ENCODE measurements at places on chromosomes 12 and 14.

- DNase-seq, result no peak
Measured at GRCh38 chr12:106814714-106815113, 40.2 kb downstream of the RIC8B start.

DNA sequence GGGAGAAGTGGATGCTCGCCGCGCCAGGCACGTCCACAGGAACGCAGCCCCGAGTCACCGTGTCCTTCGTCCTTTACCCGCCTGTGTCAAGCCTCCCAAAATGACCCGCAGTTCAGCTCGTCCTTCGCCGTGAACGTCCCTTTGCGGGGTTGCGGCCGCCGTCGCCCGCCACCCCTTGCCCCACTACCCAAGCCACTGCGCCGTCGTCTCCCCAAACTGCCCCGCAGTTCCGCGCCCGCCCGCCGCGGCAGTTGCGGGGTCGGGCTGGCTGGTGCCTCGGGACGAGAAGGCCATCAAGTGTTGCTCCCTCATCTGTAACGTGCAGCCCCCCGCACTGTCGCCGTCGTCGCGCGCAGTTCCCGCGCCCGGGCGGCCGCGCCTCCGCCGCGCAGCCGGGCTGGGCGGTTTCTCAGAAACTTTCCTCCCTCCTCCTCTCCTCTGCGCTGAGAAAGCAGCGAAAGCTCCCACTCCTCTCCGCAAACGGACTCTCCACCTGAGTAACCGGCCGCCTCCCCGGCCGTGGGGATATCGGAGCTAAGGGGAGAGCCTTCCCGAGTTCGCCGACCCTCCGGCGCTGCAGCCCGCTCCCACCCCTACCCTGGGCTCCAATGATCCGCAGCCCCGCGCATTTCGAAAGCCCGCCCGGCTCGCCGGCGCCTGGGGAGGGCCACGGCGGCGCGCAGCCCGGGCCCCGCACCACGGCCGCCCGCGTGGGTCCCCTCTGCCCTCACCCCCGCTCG lies 6.7 kb downstream of the CDKN1B start:
- DNase-seq, result no peak

DNA sequence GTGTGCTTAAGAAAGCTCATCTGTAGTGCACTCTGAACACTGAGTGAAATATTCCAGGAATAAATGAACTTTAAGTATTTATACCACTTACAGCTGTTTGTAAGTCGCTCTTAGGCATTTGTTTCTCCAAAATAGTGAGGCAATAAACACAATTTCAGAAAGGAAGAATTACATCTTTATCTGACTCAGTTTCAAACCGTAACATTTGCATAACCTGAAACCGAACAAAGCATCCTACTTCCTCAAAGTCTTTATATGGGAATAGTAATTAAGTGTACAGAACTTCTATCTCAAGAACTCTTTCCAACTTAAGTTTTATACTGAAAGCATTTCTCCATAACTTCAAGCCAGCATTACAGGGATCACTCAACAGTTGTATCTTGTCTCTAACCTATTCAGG lies 58.4 kb downstream of the SOX5 start:
- DNase-seq, result no peak

DNA sequence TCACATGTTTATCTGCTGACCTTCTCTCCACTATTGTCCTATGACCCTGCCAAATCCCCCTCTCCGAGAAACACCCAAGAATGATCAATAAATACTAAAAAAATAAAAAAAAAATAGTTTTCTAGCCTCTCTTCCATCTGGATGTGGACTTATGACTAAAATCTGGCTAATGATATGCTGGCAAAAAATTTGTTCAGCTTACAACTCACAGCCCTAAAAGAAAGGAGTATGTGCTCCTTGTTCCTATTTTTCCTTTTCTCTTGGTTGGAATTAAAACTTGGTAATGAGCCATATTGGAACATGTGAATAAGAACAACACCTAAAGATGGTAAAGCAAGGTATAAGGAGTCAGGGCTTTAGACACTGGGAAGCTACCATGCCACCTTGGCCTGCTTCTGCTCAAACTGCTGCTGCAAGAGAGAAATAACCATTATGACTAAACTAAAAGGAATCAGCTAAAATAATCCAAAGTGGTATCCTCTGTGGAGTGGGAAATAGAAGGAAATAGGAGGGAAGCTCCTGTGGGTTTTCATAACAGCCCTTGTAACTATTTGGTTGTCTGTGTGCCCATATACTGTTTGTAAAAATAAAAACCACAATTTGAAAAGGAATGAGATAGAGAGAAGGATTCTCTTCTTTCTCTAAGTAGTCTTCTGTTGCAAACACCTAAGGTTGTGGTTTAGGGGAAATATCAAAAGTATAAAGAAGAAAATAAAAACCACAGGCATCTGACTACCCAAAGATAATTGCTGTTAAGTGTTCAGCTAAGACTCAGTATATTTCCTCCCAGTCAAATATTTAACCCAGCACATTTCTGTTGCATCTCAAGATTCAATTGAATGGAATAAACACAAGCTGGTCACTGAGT lies 53.8 kb downstream of the SDR9C7 start:
- DNase-seq, result no peak

GRCh38 chr12:111141205-111141604 lies 220.8 kb upstream of the MYL2 start:
- no peak for DNase-seq

- no peak for DNase-seq
Measured at GRCh38 chr12:89382328-89382727, 30.0 kb upstream of the DUSP6 start.

- DNase-seq, result no peak
Measured at GRCh38 chr14:70807898-70808415, 1.4 kb downstream of the MAP3K9 start.

GRCh38 chr12:26471560-26471959 lies 276.2 kb downstream of the SSPN start:
- no peak for DNase-seq

GRCh38 chr14:54443981-54444380 lies 2.8 kb upstream of the CNIH1 start:
- no peak for DNase-seq

DNA sequence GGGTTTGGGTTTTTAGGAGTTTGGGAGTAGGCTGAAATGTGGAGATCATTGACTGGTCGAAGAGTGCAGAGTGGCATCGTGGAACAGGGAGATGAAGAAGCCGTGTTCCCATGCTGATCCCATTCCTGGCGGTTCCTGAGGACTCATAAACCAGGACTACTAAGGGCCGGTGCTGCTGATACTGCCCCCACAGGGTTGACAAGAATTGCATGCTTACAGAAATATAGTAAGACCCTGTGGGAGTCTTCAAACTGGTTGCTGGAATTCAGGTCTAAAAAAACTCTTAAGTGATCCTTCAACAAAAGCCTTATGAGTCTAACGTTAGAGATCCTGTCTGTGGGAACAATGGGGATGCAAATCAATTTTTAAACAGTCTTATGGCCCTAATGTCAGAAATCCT lies 64.0 kb upstream of the ARHGAP5 start:
- DNase-seq, result no peak

GRCh38 chr12:121468499-121468801 lies 68.5 kb downstream of the RNF34 start:
- no peak for DNase-seq

DNA sequence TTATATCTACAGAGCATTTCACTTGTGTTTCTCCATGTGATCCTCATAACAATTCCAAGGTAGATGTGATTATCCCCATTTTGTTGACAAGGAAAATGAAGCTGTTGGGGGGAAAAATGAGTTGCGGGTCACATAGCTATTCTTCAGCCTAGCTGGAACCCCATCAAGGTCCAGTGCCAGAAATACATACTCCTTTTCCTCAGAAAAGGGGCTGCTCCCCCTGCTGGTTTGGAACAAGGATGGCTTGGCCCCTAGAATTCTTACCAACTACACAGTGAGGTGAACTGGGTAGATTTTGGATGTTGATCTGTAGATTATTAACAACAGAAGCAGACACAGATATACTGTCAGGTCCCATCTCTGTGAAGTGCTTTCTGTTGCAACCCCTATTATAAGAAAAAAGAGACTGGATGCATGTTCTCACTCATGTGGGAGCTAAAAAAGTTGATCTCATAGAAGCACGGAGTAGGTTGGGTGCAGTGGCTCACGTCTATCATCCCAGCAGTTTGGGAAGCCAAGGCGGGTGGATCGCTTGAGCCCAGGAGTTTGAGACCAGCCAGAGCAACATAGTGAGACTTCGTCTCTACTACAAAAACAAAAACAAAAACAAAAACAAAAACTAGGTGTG lies 8.9 kb downstream of the IKZF4 start:
- no peak for DNase-seq

GRCh38 chr12:52049688-52050087 lies 1.6 kb upstream of the NR4A1 start:
- DNase-seq, result no peak

GRCh38 chr12:388541-389141 lies 479 bp downstream of the KDM5A start:
- no peak for DNase-seq

DNA sequence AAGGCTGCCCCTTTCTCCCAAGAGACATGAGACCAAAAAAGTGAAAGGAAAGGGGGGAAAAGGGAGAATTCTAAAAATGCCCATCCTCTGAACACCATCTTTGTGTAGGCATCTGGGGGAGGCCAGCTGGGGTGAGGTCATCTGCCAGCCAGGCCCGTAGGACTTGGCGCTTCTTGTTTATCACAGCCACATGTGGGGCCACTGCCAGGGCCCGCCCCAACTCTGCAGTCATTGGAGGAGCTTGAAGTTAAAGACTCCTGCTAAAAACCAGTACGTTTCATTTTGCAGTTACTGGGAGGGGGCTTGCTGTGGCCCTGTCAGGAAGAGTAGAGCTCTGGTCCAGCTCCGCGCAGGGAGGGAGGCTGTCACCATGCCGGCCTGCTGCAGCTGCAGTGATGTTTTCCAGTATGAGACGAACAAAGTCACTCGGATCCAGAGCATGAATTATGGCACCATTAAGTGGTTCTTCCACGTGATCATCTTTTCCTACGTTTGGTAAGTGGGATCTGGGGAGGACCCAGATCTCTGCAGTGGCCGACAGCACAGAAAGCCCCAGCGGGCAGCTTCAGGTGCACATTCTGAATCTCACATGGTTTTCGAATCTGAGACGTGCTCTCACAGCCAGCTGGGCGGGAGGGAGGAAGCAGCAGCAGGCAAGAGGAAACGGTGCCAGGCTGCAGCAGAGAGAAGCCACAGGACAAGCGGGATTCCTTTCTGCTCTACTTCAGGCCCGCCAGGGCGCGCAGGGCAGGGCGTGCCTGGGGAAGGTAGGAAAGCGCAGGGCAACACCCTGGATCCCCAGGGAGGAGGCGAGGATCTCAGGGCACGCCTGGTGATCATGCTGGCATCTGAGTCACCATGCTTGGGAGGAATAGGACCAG lies at the start of gene P2RX7:
P2RX7 (plus strand) TSS at position 276 of the 881 bp plus-strand sequence; CDS start at position 371, 95 bp downstream.
- DNase-seq, result no peak

DNA sequence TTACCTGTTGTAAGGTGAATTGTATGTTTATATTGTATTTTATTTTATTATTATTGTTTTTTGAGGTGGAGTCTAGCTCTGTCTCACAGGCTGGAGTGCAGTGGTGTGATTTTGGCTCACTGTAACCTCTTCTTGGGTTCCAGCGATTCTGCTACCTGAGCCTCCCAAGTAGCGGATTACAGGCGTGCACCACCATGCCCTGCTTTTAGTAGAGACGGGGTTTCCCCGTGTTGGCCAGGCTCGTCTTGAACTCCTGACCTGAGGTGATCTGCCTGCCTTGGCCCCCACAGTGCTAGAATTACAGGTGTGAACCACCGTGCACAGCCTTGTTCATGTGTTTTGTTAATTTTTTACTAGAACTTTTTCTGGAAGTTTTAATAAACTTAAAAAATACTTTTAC lies 3.8 kb downstream of the ATF7IP start:
- no peak for DNase-seq

DNA sequence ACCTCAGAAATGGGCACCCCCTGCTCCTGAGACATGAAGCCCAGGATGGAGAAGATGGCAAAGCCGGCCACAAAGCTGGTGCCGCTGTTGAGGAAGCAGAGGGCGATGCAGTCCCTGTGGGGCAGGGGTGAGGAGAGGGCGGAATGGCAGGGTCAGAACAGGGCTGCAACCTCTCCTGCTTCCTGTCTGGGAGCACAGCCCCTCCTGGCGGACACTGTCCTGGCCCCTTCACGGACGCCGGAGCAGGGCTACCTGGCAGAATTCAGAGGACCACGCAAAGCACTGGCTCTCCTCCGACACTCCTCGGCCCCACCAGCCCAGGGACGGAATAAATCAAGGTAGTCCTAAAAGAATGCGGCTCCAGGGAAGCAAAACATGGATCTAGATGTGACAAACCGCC lies 12.4 kb upstream of the SLC6A12 start:
- DNase-seq, result no peak

DNA sequence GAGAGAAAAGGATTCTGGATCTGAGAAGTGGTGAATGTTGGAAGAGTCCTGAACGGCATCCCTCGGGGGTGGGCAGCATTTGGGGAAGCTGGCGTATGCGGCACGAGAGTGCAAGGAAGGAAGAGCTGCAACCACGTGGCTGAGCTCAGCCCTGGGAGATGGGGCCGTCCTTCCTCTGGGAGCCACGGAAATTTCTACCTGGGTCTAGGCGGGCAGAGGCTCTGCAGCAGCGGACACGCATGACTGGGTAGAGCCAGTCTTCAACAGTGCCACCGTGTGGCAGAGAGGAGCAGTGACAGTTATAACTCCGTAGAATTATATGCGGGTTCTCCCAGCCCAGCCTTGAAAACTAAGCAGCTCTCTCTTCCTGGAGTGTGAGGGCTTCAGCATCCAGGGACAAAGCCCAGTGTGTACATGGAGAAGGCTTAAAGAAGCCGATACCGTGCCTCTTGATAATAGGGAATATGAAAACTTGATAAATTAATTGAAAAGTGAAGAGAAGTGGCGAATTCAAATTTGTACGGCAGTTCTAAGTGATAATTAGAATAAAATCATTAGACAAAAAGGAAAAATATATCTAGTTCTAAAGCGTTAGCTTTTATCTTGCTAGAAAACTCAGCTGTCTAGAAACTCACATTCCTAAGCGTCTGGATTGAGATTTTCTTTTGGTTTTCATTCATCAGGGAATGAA lies 82.9 kb upstream of the STXBP6 start:
- DNase-seq, result no peak

- no peak for DNase-seq
Measured at GRCh38 chr14:57420986-57421385, 30.6 kb downstream of the NAA30 start.

GRCh38 chr12:9204380-9204779 lies 3.8 kb downstream of the PZP start:
- no peak for DNase-seq

GRCh38 chr14:87643005-87643404 lies 350.0 kb downstream of the GALC start:
- DNase-seq, result no peak

GRCh38 chr12:133264173-133264572 lies 28.5 kb upstream of the ANHX start:
- no peak for DNase-seq

All from SK-N-MC (cell line).